ENCODE measurements at places on chromosomes 3 and 15. TPM values are rescaled to one million over a fixed set of nuclear protein-coding genes. Genes with fewer than 3 reads are reported as not detected.

GRCh38 chr15:52186651-52187486 is 4.3 kb downstream of the GNB5 start:
- no peak overlapping the region for H3K4me3 ChIP-seq
- no peaks in the 10 kb centered on the region for H3K36me3 ChIP-seq
- peaks cover 2% of the 10 kb centered on the region for H3K4me1 ChIP-seq
- no peaks in the 10 kb centered on the region for H3K27me3 ChIP-seq
- peak; percentile 51 for DNase-seq

DNA sequence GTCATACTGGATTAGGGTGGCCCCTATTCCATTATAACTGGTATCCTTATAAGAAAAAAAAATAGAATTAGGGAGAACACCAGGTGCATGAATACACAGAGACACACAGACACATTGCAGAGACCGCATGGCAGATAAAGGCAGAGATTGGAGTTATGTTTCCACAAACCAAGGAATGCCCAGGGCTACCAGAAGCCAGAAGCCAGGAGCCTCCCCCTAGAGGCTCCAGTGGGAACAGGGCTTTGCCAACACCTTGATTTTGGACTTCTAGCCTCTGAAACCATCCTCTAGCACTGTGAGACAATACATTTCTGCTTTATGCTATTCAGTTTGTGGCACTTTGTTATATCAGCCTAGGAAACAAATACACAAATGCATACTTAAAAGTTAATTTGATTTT is 10.4 kb downstream of the GOLM2 start:
- DNase-seq: no peak
- no peak overlapping the region for H3K27ac ChIP-seq
- no peak overlapping the region for H3K4me3 ChIP-seq
- peaks cover 14% of the 10 kb centered on the region for H3K4me1 ChIP-seq
- peaks cover 10% of the 10 kb centered on the region for H3K36me3 ChIP-seq
- H3K27me3 ChIP-seq: no peaks in the 10 kb centered on the region

DNA sequence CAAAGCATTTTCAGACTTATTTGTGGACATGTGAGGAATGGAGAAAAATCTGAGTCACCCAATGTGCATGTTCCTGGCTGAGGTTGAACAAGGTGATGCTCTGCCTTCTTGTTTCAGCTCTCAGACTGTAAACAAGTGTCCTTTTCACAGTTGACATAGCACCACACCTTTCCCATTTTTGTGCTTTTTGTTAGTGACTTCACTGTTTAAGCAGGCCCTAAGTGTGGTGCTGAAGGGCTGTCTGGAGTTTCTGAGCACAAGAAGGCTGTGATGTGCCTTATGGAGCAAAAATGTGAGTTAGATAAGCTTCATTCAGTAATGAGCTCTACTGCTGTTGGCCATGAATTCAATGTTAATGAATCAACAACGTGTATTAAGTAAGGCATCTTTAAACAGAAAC is 20.4 kb downstream of the ABI3BP start:
- DNase-seq: no peak
- no peaks in the 10 kb centered on the region for H3K27me3 ChIP-seq
- H3K36me3 ChIP-seq: peaks cover 1% of the 10 kb centered on the region
- H3K27ac ChIP-seq: peak overlapping the region; percentile 74
- H3K4me3 ChIP-seq: no peak overlapping the region

DNA sequence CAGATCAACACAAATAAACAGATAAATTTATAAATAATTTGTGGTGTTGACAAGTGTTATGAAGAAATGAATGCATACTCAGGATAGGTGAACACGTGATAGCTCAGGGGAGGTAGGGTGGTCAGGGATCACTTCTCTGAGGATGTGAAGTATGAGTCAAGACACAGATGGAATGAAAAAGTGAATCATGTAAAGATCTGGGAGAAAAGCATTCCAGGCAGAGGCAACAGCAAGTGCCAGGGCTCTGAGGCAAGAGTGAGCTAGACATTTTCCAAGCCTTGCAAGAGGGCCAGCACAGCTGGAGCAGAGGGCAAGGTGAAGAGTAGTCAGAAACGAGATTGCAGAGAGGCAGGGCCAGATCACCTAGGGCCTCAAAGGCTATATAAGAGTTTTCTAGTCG is 177.8 kb downstream of the WNT5A start:
- no peak for DNase-seq
- no peak overlapping the region for H3K4me3 ChIP-seq
- no peaks in the 10 kb centered on the region for H3K27me3 ChIP-seq

CP gene
- total RNA-seq: 0.32 TPM

DNA sequence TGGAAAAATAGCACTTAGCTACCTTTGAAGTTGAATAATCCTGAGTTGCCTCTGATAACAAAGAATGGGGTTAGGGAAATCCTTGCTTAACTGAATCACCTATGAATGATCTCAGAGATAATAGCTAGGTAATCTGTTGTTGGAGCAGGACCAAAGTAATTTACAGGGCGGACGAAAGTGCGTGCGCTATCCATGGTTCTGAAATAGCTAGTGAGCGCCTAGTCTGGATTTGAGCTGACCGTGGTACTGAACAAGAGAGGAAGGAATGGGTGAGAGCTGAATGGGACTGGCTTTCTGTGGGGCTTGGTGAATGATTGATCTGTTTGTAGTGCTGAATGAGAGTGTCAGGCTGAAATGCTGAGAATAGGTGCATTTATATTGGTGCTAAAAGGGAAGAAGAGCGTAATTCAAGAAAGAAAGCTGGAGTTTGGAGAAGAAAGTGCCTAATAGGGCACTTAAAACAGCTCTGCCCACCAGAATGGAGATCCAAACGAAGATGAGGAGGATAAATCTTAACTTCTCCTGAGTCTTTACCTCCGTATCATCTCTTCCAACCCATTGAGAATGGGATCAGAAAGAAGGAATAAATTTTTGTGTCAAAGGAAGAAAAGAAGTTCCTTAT is 10.1 kb downstream of the SCN10A start:
- H3K27ac ChIP-seq: no peak overlapping the region
- H3K4me1 ChIP-seq: no peaks in the 10 kb centered on the region
- no peaks in the 10 kb centered on the region for H3K27me3 ChIP-seq
- DNase-seq: no peak
- no peak overlapping the region for H3K4me3 ChIP-seq

- H3K27me3 ChIP-seq: peaks cover 15% of the 10 kb centered on the region
- H3K4me1 ChIP-seq: peaks cover 1% of the 10 kb centered on the region
- H3K36me3 ChIP-seq: no peaks in the 10 kb centered on the region
- no peak for DNase-seq
- H3K27ac ChIP-seq: no peak overlapping the region
Observed at GRCh38 chr15:99992611-99993231, 259.5 kb upstream of the LYSMD4 start.

EPHB3 gene
- total RNA-seq: 10.6 TPM

GOLGA6D gene
- total RNA-seq: not detected

DNA sequence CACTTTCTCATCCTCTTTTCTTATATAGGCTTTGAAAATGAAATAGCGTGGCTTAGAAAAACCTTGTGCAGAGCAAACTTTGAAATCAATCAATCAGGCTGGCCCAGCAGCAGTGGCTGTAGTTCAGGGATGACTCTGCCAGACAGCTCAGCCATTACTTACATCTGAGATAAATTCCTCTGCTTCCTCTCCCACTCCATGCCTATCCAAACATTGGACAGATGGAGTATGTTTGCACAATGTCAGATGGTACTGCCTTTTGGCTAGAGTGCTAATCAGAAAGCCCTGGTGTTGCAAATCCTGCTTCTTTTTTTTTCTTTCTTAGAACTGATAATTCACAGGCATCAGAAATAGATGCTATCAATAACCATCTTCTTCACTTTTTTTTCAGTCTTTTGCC is 1065.1 kb downstream of the AGBL1 start:
- no peak for DNase-seq
- no peak overlapping the region for H3K4me3 ChIP-seq
- no peak overlapping the region for H3K27ac ChIP-seq
- H3K27me3 ChIP-seq: no peaks in the 10 kb centered on the region
- no peaks in the 10 kb centered on the region for H3K36me3 ChIP-seq

- DNase-seq: no peak
- H3K27me3 ChIP-seq: peaks cover 2% of the 10 kb centered on the region
- no peak overlapping the region for H3K27ac ChIP-seq
- peaks cover 5% of the 10 kb centered on the region for H3K4me1 ChIP-seq
- no peak overlapping the region for H3K4me3 ChIP-seq
Observed at GRCh38 chr3:121649645-121650044, 11.1 kb downstream of the HCLS1 start.

- no peak for DNase-seq
- peaks cover 49% of the 10 kb centered on the region for H3K4me1 ChIP-seq
- no peak overlapping the region for H3K27ac ChIP-seq
- H3K4me3 ChIP-seq: no peak overlapping the region
- no peaks in the 10 kb centered on the region for H3K36me3 ChIP-seq
Observed at GRCh38 chr3:143167969-143168854, 48.6 kb downstream of the CHST2 start.

ZMYND10 gene
- 0.50 TPM for total RNA-seq

GP5 gene
- total RNA-seq: 0.10 TPM

DNA sequence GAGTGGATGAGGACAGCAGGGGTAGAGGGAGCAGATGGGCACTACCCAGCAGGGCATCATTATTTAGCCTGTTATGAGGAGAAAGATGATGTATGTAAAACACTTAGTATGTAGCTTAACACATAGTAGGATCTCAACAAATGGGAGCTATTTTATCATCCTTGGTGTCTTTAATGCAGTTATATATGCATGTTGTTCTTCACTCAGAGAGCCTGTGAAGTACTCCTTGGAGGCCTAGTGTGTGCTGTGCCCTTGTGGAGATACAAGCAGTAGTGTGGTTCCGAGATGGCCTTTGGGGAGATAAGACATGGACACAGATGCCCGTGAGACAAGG is 124.2 kb downstream of the LIPC start:
- peaks cover 11% of the 10 kb centered on the region for H3K27me3 ChIP-seq
- peaks cover 18% of the 10 kb centered on the region for H3K4me1 ChIP-seq
- no peak overlapping the region for H3K4me3 ChIP-seq

- no peaks in the 10 kb centered on the region for H3K4me1 ChIP-seq
- no peak overlapping the region for H3K4me3 ChIP-seq
- DNase-seq: no peak
Observed at GRCh38 chr3:31412832-31413231, 119.9 kb upstream of the STT3B start.

DNA sequence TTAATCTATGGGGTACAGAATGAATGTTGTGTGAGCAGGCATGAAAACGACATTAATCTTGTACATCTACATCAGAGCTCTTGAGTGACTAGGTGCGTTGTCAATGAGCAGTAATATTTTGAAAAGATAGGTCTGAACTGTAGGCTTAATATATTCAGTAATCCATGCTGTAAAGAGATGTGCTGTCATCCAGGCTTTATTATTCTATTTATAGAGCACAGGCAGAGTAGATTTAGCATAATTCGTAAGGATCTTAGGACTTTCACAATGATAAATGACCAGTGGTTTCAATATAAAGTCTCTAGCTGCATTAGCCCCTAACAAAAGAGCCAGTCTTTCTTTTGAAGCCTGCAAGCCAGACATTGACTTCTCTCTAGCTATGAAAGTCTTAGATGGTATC is 43.0 kb downstream of the NLGN1 start:
- no peaks in the 10 kb centered on the region for H3K4me1 ChIP-seq
- DNase-seq: no peak
- H3K4me3 ChIP-seq: no peak overlapping the region
- no peaks in the 10 kb centered on the region for H3K27me3 ChIP-seq
- no peaks in the 10 kb centered on the region for H3K36me3 ChIP-seq

CMTM8 gene
- total RNA-seq: 5.1 TPM

- peaks cover 11% of the 10 kb centered on the region for H3K36me3 ChIP-seq
- no peaks in the 10 kb centered on the region for H3K4me1 ChIP-seq
- no peak overlapping the region for H3K27ac ChIP-seq
- no peaks in the 10 kb centered on the region for H3K27me3 ChIP-seq
- no peak for DNase-seq
Observed at GRCh38 chr3:58258392-58259055, 20.9 kb downstream of the ABHD6 start.

SERPINI1 gene
- 1.3 TPM for total RNA-seq

- H3K36me3 ChIP-seq: no peaks in the 10 kb centered on the region
- H3K27ac ChIP-seq: peak overlapping the region; percentile 56
- H3K27me3 ChIP-seq: peaks cover 3% of the 10 kb centered on the region
- DNase-seq: no peak
- peaks cover 33% of the 10 kb centered on the region for H3K4me1 ChIP-seq
- no peak overlapping the region for H3K4me3 ChIP-seq
Observed at GRCh38 chr15:72902245-72902918, 118.8 kb upstream of the ADPGK start.

GRCh38 chr3:194888916-194889315 is 203.2 kb downstream of the FAM43A start:
- DNase-seq: peak; percentile 51
- H3K36me3 ChIP-seq: peaks cover 3% of the 10 kb centered on the region
- no peak overlapping the region for H3K4me3 ChIP-seq
- H3K27me3 ChIP-seq: peaks cover 7% of the 10 kb centered on the region

GRCh38 chr3:69129531-69129930 is 7.1 kb upstream of the LMOD3 start:
- H3K27ac ChIP-seq: no peak overlapping the region
- H3K4me1 ChIP-seq: no peaks in the 10 kb centered on the region
- H3K36me3 ChIP-seq: no peaks in the 10 kb centered on the region
- peaks cover 15% of the 10 kb centered on the region for H3K27me3 ChIP-seq
- DNase-seq: no peak

TRPM1 gene
- not detected for total RNA-seq

DNA sequence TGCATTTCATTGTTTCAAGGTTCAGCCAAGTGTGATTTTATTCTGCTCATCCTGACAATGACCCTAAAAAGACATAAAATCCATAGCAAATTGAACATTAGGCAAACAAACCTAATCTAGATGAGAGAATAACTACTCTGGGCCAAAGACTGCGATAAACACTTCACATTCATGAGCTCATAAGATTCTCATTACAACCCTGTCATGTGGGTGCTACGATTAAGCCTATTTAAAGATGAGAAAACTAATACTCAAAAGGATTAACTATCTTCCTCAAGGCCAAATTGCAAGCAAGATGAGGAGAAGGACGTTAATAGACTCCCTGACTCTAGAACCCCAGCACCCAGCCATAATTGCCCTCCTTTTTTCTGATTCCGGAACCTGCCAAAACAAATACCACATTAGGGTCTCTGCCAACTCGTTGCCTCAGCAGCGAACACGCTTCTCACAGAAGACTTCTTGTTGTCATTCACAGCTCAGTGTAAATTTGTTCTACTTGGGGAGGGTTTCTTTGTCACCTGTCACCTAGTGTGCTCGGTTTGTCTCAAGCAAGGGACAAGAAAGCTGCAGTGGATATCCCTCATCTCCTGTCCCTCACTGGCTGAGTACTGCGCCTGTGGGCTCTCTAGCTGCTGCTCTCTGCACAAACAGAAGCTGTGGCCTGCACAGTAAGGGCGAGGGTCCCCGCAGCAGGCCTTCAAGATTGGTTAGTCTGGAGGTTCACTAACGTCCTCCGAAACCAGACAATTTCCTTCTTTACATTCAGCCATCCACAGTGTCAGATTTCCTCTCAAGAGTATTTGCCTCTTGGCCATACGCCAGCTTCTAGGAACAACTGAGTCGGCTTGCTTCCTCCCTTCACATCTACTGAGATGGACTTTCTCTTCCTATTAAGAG is 200.0 kb upstream of the UBE2E2 start:
- no peak overlapping the region for H3K4me3 ChIP-seq
- no peaks in the 10 kb centered on the region for H3K27me3 ChIP-seq
- no peak overlapping the region for H3K27ac ChIP-seq
- H3K4me1 ChIP-seq: peaks cover 19% of the 10 kb centered on the region
- DNase-seq: no peak
